Progenitor cell of endocrine pancreas (in vitro differentiated cells): ENCODE measurements at places on chromosomes 6 and 20. TPM values are rescaled to one million over a fixed set of nuclear protein-coding genes. Genes with fewer than 3 reads are reported as not detected.

- no peak overlapping the region for H3K27ac ChIP-seq
- no peaks in the 10 kb centered on the region for H3K27me3 ChIP-seq
- peaks cover 14% of the 10 kb centered on the region for H3K4me1 ChIP-seq
- H3K36me3 ChIP-seq, result no peaks in the 10 kb centered on the region
- no peak overlapping the region for H3K4me3 ChIP-seq
- no peak for DNase-seq
Observed at GRCh38 chr20:10521068-10521831, 86.1 kb downstream of the SLX4IP start.

EFCAB8 gene
- 0.29 and 0.91 TPM in 2 replicates for total RNA-seq

TFAP2D gene
- not detected in 2 replicates for total RNA-seq

DNA sequence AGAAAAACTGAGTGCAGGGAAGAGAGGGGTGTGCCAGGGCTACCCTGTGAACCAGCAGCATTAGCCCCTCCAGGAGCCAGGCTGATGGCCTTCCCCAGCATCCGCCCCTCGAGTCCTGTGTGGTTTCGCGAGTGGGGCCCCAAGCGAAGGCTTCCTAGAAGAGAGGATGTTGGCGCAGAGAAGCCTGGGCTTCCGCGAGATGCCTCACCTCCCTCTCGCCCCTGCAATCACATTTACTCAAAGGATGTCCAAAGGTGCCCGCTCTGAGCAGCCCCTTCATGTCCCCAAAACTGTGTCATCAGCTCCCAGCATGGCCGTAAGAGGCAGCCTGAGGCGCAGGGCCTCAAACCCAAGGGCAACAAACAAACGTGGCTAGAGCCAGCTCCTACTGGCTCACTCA, 111.7 kb downstream of the PREX1 start:
- H3K36me3 ChIP-seq, result no peaks in the 10 kb centered on the region
- H3K4me1 ChIP-seq, result no peaks in the 10 kb centered on the region
- H3K4me3 ChIP-seq, result no peak overlapping the region
- H3K27me3 ChIP-seq, result no peaks in the 10 kb centered on the region
- DNase-seq, result no peak

DNA sequence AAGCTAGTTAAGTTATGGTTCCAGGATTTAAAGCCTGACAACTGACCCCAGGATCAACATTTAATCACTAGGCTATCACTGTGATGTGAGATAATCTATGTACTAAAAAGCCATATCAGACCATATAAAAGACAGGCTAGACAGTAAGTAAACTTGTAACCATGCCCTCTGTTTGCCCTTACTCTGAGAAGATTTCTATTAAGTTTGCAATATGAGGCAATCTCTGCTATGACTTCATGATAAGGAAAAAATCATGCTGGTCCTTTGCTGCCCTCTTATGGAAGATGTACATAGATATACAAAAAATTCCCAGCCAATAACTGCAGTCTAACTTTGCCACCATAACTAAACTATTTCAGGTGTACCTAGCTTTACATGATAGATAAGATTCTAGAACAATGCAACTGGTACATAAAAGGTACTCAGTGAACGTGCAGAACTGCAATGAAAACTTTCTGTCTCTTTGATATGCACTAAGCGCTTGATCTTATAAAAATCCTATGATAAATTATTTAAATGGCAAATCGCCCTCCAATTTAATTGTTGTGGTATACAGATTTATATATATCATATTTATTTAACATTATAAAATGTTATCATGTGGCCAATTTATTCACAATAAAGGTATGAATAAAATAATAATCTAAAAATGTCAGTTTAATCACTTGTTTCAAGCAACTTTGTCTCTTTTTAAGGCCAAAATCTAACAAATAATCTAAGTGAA, 70.5 kb downstream of the FAM217A start:
- no peak for DNase-seq
- peaks cover 16% of the 10 kb centered on the region for H3K4me1 ChIP-seq
- no peak overlapping the region for H3K4me3 ChIP-seq
- no peaks in the 10 kb centered on the region for H3K27me3 ChIP-seq

DNA sequence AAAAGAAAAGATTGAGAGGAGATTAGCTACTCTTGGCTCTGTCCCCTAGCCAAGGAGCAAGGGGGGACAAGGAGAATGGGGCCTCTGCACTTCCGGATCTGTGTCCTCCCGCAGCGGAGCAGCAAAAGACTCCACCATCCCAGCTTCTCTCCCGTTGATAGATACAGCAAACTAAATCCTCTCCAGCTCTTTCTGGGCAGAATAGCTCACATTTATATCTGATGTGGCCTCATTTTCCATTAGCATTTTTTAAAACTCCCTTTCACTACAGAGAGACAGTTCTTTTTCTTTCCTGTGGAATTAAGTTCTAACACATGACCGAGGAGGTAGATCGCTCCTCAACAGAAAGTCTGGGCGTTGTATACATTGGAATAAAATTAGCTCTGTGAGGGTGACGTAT, 260.9 kb upstream of the SOX4 start:
- no peak overlapping the region for H3K27ac ChIP-seq
- peaks cover under 1% of the 10 kb centered on the region for H3K4me1 ChIP-seq
- H3K36me3 ChIP-seq, result no peaks in the 10 kb centered on the region
- H3K4me3 ChIP-seq, result no peak overlapping the region

- no peaks in the 10 kb centered on the region for H3K27me3 ChIP-seq
- H3K27ac ChIP-seq, result peak overlapping the region; percentile 95
- H3K4me1 ChIP-seq, result peaks cover 38% of the 10 kb centered on the region
- peak; percentile 30 for DNase-seq
Observed at GRCh38 chr6:44126320-44127149, 717 bp downstream of the MRPL14 start.

DNA sequence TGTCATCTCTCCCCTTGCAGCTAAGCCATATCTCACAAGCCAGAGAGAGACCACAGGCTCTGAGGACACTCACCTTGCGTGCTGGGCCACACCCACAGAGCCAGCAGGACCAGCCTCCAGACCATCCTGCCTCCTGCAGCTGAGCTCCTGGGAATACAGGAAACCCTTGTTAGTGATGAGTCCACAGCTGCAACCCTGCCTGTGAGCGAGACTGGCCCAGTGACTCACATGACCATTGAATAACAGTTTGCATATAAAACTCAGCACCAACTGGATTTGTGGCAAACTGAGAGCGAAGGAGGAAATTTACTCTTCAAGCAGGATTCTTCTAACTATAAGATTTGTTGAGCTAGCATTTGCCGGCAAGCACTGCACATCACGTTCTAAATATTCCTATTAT, 3.0 kb downstream of the THBS2 start:
- peaks cover 12% of the 10 kb centered on the region for H3K4me1 ChIP-seq
- DNase-seq, result no peak

GRCh38 chr20:57787990-57788781, 78.4 kb upstream of the PMEPA1 start:
- H3K36me3 ChIP-seq, result no peaks in the 10 kb centered on the region
- no peak overlapping the region for H3K4me3 ChIP-seq
- peaks cover 12% of the 10 kb centered on the region for H3K27me3 ChIP-seq
- H3K4me1 ChIP-seq, result peaks cover 11% of the 10 kb centered on the region
- H3K27ac ChIP-seq, result no peak overlapping the region
- no peak for DNase-seq
